ENCODE measurements at places on chromosomes 12 and 14.
A peak's percentile ranks its signal among the peaks of the same experiment; 100 is the strongest.

DNA sequence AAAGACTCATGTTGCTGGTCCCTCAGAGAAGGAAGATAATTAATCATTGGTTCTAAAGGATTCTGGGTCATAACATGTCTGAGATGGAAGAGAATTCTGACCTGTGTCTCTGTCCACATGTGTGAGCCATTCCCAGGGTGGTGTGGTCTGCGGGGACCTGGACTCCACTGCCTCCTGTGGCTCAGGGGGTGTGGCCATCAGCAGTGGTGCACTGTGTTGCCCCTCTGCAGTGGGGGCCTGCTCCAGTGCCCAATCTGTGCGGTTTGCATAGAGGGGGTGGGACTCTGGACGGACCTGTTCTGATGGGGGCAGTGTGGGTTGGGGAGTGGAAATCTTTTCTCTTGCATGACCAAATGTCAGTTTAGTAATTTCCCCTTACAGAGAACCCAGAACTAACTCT lies 13.5 kb downstream of the KRT85 start:
- no peak for ATAC-seq

DNA sequence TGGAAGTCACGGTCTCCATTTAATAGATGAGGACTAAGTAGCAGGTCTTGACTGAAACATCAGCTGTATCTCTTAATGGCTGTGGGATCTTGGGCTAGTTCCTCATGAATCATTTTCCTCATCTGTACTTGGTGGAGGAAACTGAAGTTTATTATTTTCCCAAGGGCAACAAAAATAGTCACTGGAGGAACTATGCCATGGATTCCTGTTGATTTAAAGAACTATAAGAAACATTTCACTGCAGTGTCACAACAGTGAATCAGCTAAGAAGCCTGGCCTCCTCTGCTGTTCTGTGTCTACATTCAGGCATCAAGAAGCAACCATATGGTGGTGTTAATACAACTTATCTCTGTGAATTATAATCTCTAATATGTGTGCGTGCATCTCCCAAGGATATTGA lies 200.5 kb downstream of the STXBP6 start:
- no peak for ATAC-seq

- peak; percentile 65 for ATAC-seq
These were observed 134.2 kb downstream of the KCNK10 start for GRCh38 chr14:88188745-88189416.

GRCh38 chr12:72677139-72677538 lies 405.0 kb downstream of the TRHDE start:
- no peak for ATAC-seq

DNA sequence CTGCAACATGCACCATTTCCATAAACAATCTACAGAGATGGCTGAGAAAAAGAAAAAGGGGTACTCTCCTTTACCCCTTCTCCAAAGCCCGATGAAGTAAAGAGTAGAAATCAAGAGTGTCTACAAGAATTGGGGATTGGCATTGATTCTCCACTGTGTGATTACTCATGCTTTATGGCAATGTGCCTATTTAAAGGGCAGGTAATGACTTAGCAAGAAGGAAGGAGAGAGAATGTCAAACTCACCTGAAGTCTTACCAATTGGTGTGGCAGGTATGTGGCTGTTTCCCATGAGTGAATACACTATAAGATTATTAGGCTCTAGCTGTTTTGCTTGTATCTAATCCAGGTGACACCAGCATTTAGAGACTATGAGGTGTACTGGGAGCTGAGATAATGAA lies 275.3 kb downstream of the CCER1 start:
- no peak for ATAC-seq

- ATAC-seq, result peak; percentile 53
These were observed 178.0 kb downstream of the GRIP1 start for GRCh38 chr12:66500841-66501240.

DNA sequence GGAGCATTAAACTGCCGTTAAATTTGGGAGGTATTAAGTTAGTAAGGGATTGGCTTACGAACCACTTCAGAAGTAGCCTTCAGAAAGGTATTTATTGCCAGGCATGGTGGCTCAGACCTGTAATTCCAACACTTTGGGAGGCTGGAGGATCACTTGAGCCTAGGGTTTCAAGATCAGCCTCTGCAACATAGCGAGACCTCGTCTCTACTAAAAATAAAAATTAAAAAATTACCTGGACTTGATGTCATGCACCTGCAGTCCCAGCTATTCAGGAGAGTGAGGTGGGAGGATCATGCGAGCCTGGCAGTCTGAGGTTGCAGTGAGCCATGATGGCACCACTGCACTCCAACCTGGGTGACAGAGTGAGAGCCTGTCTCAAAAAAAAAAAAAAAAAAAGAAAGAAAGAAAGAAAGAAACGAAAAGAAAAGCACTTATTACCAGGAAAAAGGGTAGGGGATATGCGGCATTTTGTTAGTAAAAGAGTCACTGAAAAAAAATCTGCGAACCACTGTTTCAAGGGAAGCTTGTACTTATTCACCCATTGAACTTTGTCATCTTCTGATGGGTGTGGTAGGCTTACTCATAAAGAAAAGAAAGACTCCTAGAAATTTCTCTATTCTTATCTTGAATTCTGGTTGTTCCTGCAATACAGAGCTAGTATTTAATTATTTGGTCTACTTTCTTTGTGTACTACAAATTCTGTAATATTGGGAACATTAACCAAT lies 33.6 kb upstream of the PLEKHA5 start:
- no peak for ATAC-seq

DNA sequence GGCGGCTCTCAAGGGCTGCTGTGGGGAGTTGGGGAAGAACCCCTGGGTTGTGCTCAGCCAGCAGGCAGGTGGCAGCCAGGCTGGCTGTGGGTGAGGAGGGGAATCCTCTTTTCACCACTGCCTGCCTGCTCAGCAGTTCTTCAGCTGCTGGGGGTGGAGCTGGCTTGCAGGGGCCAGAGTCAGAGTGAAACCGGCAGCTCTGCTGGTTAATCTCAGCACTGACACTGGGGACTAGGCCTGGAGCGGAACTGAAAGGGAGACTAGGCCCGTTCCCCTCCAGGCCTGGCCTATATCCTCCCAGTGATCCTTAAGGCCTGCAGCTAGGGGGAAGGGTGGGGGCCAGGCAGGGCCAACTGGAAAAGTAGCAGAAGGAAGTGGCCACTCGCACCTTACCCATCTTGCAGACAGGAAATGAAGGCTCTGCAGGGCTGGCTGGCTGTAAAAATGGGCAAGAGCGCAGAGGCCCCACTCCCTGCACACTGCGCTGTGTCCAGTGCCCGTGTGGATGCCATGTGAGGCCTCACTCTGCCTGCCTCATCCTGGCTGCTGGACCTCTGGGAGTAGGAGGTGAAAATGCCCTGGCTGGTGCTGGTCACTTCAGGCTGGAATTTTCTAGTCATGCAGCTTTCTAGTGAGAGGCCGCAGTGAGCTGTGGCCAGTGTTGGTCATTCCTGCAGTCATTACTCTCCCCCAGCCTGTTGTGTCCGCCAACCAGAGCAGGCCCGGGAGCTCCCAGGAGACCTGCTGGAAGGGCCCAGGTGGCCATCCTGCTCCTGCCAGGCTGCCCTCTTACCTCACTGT lies 39.4 kb downstream of the SH2B3 start:
- peak; percentile 97 for ATAC-seq

DNA sequence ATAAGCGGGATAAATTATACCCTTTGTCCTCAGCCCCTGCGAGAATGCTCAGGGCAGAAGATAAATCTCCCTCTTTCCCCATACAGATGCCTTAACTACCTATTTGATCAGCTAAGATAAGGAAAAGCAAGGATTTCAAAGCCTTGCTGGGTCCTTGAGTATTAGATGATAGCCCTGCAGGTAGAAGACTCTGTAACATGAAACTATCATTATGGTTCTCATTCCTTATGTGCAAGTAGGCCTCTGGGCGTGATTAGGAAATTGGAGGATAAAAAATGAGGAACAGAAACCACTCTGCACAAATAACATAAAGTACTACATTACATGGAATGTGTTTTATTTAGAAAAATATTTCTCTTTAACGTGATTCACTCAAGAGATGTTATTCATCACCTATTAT lies 14.5 kb upstream of the WDR89 start:
- ATAC-seq, result no peak

DNA sequence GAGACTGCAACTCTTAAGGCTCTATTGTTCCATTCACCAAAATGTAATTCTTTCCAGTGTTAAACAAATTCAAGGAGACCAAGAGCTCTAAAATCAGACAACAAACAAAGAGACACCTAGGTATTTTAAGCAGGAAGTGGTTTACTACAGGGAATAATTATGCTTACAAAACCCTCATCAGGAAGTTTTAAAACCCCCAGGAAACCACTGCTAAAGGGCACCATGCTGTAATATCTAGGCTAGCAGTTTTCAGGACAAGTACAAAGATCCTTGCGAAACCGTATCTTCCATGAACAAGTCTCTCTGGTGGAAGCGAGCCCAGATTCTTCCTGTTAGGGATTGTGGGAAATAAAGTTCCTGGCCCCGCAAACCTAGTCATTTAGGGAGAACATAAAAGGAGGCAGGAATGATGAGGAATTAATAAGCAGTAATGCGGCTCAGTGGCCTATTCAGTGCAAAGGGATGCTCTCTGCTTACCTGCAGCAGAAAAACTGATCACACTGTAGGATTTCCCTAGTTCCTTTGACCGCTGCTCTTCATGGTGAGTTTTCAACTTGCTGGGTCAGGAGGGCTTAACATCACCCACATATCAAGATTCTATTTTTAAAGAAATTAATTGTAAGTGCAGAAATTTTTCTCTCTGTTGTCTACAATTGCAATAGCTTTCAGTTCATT lies 42.8 kb downstream of the ACSM4 start:
- no peak for ATAC-seq

DNA sequence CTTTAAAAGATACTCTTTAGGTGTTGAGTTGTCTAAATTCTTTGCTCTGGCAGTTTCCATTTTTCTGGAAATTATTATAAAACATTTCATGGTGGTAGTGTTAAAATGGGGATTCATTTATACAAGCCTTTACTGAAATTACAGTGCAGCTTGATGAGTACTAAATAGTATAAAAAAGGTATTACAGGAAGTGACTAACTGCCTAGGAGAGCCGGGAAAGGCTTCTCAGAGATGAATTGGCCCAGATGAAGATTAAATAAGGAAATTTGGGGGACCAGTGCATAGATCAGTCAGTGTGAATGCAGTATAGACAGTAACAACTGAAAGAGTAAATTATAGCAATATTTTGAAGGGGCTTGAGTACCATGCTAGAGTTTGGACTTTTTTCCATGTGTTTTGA lies 7.5 kb downstream of the PSMA6 start:
- ATAC-seq, result no peak

GRCh38 chr12:98594050-98594835 lies 757 bp downstream of the SLC25A3 start:
- ATAC-seq, result peak; percentile 48

DNA sequence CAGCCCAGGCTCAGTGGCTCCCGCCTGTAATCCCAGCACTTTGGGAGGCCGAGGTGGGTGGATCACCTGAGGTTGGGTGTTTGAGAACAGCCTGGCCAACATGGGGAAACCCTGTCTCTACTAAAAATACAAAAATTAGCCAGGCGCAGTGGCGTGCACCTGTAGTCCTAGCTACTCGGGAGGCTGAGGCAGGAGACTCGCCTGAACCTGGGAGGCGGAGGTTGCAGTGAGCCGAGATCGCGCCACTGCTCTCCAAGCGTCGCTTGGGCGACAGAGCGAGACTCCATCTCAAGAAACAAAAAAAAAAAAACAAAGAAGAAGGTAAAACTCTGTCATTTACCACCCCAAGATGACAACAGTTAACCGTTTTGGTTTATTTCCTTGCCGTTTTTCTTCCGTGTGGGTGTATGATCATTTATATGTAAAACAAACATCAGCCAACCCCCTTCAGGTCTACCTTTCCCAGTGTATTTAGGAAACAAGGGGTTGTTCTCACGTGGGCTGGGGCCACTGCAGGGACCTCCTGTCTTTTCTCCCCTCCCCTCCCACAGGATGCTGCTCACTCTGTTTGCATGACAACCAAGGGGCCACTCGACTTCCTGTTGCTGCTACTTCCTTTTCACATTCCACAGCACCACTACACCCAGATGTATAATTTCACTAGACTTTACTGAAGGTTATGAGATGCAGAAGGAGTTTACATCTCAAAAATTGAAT lies 13.6 kb downstream of the TTC9 start:
- peak; percentile 94 for ATAC-seq

DNA sequence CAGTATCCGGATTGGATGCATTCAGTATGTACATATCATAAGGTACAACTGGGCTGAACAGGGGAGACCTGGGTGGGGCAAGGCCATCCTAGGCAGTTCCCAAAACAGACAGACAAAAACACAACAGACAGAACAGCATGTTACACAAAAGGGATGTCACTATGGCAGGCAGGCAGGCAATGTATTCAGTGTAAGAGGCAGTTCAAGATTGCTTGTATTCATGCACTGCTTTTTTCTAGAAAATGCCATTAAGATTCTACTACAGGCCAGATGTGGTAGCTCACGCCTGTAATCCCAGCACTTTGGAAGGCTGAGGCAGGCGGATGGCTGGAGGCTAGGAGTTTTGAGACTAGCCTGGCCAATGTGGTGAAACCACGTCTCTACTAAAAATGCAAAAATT lies 3.5 kb downstream of the TBPL2 start:
- ATAC-seq, result no peak

- no peak for ATAC-seq
These were observed 176.8 kb upstream of the FOXG1 start for GRCh38 chr14:28589792-28590191.

DNA sequence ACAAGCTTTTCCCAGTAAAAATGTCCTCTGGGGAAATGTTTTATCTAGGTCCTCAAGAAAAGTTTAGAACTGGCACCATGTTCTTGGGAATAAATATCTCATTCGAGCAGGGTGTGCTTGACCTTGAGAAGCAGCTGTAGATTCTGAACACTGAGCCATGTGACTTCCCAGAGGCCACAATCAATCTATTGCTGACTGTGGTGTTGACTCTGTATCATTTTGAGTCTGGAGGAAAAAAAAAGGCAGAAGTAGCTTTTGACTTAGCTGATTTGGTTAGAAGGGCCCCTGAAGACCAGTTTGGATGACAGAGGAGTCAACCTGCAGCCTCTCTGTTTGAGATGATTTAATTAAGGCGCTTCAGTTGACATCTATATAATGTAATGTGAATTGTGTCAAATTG lies 592.4 kb upstream of the SEL1L start:
- no peak for ATAC-seq

- ATAC-seq, result peak; percentile 82
These were observed 57.9 kb upstream of the GPR68 start for GRCh38 chr14:91302391-91302790.

GRCh38 chr12:13613297-13613696 lies 368.1 kb downstream of the GRIN2B start:
- ATAC-seq, result no peak

- ATAC-seq, result no peak
These were observed 57.3 kb downstream of the FBRSL1 start for GRCh38 chr12:132547205-132547740.

- ATAC-seq, result peak; percentile 89
These were observed 43.4 kb upstream of the CFAP54 start for GRCh38 chr12:96445691-96446583.

- no peak for ATAC-seq
These were observed 903 bp downstream of the PARPBP start for GRCh38 chr12:102120886-102121285.

DNA sequence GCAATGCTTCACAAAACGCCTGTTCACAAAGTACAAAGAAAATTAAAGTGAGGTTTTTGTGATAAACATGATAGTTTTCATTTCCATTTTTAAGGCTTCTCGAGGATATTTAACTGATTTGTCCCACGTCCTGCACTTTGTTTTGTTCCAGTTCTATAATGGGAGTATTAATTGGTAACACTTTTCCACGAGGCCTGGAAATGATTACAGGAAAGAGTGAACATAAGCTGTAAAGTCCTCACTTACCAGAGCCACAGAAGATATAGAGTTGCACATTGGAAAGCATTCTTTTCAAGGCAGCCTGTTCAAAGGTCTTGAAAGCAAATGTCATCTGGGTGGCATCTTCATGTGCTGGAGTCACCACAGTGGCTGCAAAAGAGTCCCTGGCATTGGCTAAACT lies 1236.6 kb downstream of the BCL11B start:
- no peak for ATAC-seq

Measured in stimulated activated memory B cell treated with anti-CD40 and anti-IgM and Interleukin-4, amounts not matched to agents 10 μg/mL and 1 μg/mL and 100 μg/mL, for 72 hours (primary cell).